Activated CD4-positive, CD25-positive, alpha-beta regulatory T cell treated with anti-CD3 and anti-CD28 coated beads, Interleukin-2, amount 50 U/mL, for 24 hours (primary cell): ENCODE measurements at places on chromosomes 6 and 20.

GRCh38 chr6:127933852-127934840 lies 33.3 kb upstream of the THEMIS start:
- ATAC-seq = peak; percentile 66

DNA sequence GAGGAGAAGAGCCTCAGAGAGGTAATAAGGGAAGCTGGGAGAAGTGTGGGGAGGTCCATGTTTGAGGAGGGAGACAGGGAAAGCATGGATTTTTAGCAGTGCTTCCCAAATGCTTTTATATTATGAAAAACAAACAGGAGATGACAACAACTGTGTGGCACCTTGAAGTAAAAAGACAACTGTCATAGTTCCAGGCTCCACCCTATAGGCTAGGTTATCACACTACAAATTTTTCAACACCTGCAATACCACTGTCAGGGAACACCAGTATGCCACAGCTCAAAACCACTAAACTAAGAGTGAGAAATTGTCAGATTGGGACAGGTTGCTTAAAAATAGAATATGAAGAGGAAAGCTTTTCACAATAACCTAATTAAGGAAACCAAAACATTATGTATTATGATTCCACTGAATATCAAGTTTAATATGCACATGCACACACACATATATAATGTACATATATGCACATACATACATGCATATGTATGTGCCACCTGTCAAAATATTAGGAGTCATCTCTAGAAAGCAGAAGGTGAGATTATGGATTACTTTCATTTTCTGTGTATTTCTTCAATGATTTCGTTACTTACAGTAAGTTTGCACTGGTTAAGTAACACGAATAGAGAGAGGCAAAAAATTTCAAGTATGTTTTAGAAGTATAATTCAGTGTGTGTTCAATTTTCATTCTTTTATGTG lies 261.2 kb downstream of the PTPRK start:
- peak; percentile 72 for ATAC-seq

GRCh38 chr6:13624871-13625288 lies 9.7 kb downstream of the NOL7 start:
- ATAC-seq = peak; percentile 75

DNA sequence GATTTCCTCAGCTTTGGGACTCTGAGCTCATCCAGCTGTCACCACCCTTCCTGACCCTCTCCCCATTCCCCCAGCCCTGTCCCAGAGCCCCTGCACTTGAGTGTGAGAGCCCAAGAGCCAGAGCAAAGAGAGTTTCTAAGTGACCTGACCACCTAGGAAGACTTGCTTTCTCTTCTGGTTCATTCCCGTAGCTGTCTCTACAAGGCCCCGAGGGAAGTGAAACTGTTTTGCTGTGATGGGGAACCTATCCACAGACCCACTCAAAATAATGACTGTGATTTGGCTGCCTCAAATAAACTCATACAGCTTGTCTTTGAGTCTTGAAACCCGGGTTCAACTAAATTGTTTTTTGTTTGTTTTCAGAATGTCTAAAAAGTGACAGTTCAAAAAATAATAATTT lies 74.6 kb upstream of the XRN2 start:
- no peak for ATAC-seq

- no peak for ATAC-seq
These were observed 164.2 kb downstream of the GMPR start for GRCh38 chr6:16402581-16402900.

DNA sequence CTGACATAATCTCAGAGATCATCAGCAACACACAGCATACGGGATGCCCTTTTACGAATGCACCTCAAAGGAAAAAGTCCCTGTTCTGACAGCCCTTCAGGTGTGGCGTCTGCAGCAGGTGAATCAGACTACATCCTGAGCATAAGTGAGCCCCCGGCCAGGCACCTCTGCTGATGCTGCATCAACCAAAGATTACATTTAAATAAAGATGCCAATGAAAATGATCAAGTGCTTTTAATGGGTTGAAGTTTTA lies 58.7 kb downstream of the INSM1 start:
- ATAC-seq = no peak

DNA sequence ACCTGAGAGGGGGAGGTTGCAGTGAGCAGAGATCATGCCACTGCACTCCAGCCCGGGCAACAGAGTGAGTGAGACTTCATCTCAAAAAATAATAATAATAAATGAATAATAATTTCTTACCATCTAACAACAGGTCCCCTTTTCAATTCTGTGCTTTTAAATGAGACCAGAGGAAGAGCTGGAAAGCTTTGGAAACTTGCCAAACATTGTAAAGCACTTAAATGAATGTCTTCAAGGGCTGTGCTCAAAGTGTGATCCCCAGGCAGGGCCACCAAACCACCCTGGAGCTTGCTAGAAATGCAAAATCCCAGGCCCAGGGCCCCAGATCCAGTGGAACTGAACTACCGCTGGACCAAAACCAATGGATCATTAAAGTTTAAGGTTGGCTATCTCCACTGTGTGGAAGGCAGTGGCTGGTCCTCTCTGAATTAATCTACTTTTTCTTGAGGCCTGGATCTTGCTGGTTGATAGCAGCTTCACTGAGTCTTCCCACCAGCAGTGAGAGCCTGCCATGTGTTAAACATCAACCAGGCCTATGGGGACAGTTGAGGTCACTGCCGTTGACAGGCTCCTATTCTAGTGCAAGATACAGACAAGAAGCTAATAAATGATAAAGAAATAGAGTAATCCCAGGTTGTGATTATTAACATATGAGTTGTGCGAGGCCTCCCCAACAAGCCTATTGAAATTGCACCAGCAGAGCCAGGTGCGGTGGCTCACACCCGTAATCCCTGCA lies 23.7 kb upstream of the TFAP2C start:
- no peak for ATAC-seq

DNA sequence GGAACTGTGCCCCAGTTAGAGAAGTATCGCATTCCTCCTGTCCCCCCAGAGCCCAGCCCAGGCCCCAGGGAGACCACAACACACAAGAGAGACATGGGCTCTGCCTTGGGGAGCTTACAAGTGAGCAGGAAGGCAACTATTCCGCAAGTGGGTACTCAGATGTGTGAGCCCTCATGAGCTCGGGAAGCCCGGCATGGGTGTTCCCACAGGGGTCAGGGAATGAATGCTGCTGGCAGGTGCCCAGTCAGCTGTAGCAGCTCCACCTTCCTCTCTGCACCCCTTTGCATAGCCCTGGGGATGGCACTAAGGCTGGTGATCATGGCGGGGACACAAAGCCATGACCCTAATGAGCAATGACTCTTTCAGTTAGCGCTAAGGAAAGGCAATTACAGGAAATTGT lies 194.1 kb downstream of the SYNDIG1 start:
- ATAC-seq = no peak

DNA sequence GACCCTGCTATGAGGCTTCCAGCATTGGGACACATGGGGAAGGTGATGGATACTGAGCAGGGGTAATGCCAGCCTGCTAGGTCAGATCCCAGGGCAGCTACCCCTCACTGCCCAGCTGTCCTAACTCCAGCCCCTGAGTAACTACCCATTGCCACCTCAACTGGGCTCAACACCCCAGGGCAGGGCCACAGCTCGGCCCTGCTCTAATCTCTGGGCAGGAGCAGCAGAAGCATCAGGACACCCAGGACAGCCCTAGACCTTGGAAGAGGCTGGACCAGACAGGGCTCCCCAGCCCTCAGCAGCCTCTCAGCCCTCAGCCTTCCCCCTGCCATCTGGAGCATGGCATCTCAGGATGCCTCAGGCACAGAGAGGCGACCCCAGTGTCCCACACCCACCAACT lies 67.4 kb upstream of the TOP1 start:
- ATAC-seq = no peak

DNA sequence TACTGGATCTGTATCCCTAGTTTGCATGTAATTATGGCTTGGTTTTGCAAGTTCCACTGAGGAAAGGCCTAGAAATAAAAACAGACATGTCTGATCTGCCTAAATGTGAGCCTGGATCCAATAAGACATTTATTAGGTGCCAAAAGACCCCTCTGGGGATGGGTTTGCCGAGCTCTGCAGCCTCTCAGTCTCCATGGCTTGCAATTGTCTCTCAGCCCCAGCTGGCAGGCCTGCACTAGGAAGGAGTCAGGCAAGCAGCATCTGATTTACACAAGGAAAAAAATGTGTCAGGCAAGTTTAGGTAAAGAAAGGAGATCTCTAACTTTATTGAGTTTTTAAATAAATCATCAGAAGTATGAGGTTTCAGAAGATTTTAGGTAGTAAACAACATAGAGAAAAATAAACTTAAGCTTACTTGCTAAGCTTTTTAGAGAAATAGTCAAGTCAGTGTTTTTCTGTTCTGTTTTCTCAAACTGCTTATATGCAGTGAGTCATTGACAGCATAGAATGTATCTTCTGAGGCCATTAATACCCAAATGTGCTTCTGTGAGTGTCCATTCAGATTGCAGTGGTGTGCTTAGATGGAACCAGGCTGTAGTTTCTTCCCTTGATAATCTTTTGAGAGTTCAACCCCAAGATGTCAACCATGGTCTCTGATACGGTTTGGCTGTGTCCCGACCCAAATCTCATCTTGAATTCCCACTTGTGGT lies 121.0 kb downstream of the FHL5 start:
- ATAC-seq = no peak

- no peak for ATAC-seq
These were observed 25.0 kb downstream of the VGLL2 start for GRCh38 chr6:117290173-117290846.

GRCh38 chr20:46398963-46399362 lies 7.5 kb downstream of the ELMO2 start:
- ATAC-seq = no peak

DNA sequence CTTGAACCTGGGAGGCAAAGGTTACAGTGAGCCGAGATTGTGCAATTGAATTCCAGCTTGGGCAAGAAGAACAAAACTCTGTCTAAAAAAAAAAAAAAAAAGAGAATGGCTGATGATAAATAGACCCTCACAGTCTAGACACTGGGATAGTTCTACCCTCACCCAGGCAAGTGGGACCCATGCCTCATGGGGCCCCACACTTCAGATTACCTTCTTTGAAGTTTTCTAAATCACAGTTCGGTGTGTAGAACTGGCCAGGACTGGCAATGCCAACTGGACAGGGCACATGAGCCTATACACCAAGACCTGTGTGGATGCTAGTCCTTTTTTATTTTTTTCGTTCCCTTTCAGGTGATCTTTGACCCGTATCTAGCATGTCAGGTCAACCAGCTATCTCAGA lies 24.3 kb upstream of the VIP start:
- no peak for ATAC-seq

- ATAC-seq = peak; percentile 41
These were observed 45.2 kb downstream of the THEMIS start for GRCh38 chr6:127855542-127856159.

GRCh38 chr20:41185013-41185757 lies 47.8 kb downstream of the PLCG1 start:
- no peak for ATAC-seq

GRCh38 chr20:62142252-62143080 lies 728 bp downstream of the PSMA7 start:
- peak; percentile 8 for ATAC-seq

GRCh38 chr6:158207422-158207788 lies 39.3 kb downstream of the GTF2H5 start:
- peak; percentile 88 for ATAC-seq

DNA sequence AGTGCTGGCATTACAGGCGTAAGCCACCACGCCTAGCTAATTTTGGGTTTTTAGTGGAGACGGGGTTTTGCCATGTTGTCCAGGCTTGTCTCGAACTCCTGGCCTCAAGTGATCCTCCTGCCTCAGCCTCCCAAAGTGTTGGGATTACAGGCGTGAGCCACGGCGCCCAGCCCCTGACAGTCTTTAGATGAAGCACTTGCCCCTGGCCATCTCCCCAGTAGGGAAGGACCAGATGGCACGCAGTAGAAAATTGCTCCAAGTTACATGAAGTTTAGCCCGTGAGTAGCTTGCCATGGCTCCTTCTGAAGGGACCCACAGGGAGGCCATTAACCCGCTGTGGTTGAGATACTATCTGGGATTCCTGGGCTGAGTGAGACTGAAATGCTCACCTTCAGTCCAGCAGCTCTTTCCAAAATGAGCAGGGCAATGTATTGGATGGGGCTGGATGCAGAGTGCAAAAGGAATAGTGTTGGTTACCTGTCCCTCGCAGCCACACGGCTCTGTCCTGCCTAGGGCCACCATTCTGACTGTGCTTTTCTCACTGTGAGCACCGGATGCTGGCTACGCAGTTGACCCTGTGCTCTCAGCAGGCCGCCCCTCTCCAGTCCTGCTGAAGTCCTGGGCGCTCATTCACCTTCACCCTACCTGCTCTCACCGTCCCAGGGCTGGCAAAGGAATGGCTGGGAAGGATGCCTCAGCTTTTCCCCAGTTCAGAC lies 66.9 kb downstream of the EFCAB8 start:
- ATAC-seq = no peak

GRCh38 chr6:10382728-10383330 lies 32.0 kb downstream of the TFAP2A start:
- no peak for ATAC-seq

DNA sequence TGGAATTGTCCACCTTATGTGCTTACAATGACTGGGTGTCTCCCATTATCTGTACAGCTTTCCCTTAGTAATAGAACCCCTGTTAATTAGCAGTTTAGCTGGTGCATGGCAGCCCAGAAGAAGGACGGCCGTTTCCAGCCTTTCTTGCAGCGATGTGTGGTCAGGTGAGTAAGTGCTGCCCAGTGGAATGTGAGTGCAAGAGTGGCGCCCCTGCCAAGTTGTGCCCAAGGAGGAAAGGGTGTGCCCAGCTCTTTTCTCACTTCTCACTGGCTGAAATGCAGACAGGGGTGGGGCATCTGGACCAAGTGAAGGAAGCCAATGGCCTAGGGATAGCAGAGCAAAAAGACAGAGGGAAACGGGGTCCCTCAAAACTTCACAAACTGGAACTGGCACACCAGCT lies 296.8 kb downstream of the PREX1 start:
- ATAC-seq = no peak

GRCh38 chr20:57414867-57415592 lies 23.8 kb downstream of the RBM38 start:
- ATAC-seq = no peak
